ENCODE measurements at places on chromosomes 12 and 14.

DNA sequence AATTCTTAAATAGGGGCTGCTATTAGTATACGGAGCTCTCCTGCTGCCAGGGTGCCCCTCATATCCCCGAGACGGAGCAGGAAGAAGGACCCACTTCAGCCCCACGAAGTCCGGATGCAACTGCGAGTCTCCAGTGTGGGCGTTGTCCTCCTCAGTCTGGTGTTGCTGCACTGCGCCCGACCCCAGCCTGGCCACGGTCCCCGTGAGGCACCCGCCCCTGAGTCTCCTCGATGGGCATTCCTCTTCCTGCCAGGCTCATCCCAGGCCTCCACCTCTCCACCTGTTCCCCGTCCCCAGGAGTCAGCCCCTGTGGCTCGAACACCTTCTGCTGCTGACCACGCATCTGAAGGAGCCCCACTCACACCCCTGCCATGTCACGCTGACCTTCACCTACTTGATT lies 68.1 kb upstream of the SFSWAP start:
- no peak for DNase-seq

DNA sequence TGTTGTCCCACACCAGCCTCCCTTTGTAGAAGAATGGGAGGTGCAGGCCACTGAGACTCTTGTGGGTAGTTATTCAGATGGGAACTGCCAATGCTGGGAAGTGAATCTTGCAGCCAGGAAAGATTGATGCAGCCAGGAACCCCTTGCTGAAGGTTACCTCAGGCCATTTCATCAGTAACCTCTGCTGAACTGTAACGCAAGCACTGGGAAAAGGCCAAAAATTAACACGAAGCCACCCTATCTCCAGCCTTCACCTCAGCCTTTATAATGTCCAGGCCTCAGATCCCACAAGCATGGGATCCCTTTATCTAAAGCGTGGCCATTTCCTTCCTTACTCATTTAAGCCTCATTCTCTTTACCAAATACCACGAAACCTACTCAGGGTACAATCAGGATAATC lies 211.1 kb downstream of the SPTSSA start:
- no peak for DNase-seq

GRCh38 chr12:47377414-47378221 lies 297.9 kb upstream of the AMIGO2 start:
- no peak for DNase-seq

DNA sequence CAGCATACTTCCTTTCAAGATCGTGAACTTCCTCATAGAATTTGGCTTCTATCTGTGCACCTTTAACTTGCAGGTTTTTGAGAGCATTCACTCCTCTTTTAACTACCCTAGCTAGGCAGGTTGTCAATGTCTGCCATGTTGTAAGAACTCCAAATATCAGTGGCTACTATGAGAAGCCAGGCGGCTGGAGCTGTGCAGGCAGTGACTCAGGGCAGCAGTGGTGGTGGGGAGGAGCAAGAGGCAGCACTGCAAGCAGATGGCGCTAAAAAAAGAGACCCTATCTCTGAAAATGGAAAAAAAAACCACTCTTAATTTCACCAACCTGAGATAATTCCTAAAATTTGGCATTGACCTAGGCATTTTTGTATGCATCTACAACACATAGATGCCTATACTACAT lies 28.5 kb downstream of the YARS2 start:
- DNase-seq = no peak

- no peak for DNase-seq
Observed at GRCh38 chr14:66099931-66100330, 386.2 kb upstream of the CCDC196 start.

- no peak for DNase-seq
Observed at GRCh38 chr14:61003571-61003970, 22.5 kb downstream of the SLC38A6 start.

DNA sequence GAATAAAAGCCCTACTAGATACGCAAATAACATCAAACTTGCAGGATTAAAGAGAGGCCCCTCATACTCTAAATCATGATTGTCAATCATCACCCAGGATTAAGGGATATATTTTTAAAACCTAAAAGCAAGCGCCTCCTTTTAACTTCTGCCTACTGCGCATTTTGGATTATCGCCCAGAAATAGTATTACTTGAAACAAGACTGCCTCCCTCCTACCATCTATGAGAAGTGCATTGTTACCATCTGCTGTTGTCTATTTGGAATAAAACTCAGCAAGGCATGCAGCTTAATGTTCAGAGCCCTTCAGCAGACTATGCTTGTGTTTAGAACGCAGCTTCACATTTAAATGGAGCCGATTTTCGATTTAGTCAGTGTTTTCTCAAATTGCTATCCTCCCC lies 79.6 kb downstream of the EXOC5 start:
- DNase-seq = no peak

DNA sequence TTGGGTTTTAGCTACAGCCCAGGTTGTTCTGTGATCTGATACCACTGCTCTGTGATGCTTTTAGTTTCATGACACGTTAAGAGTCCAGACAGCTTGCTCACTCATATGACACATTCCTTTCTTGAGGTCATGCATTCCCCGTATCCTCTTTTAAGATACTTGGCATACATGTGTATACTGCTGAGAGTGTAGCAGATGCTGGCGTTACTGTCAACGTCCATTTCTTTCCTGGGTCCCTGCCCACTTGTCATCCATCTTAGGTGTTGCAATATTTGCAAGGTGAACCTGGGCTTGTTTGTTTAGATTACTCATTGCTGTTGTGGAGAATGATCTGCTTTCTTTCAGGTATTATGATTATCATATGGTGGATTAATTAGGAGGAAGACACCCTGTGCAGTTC lies 9.1 kb upstream of the EMP1 start:
- no peak for DNase-seq

DNA sequence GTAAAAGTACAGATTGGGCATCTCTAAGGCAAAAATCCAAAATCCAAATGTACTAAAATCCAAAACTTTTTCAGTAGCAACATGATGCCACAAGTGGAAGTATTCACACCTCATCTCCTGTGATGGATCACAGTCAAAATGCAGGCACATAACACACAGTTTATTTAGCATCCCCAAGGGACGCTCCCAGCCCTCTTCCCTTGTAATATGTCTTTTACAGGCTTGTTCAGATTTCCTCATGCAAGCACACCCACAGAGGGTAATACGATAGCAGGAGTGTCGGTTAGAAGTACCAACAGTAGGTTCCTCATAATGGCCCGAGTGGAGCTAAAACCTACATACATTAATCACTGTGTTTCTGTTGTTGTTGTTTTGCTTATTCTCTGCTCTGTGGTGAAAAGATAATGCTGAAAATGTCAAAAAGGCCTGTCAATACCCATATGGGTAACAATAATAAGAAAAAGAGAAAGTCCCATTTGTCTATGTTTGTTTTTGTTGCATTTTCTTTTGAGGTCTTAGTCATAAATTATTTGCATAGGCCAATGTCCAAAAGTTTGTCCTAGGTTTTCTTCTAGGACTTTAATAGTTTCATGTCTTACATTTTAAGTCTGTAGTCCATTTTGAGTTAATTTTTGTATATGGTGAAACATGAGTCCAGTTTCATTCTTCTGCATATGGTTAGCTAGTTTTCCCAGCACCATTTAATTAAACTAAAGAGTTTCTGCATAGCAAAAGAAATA lies 133.1 kb downstream of the LRIG3 start:
- DNase-seq = no peak

DNA sequence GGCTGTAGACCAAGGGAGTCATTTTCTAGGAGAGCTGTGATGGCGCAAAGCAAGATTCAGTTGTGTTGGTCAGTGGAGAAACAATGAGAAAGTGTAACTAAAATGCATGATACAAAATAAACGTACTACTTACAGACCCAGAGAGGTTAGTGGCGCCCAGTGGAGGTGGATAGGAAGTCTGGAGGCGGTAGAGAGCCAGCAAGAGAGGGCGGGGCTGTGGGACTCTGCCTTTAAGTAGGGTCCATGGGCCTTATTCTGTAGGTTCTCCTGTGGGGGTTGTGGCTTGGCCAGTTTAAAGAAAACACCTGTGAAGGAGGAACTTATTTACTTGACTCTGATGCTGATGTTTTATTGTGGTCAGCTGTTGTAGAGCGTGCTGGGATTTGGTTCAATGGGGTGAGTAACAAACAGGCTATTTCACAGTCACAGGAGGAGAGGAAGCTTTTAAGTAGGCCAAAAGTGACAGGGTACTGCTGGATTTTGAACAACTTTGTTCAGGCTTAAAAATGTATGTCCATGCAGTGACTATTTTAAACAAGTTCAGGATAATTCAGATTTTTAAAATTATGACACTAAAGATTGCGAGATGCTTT lies 1097.7 kb downstream of the TMTC2 start:
- DNase-seq = no peak

GRCh38 chr14:77126461-77126990 lies 15.1 kb downstream of the ZDHHC22 start:
- no peak for DNase-seq

- no peak for DNase-seq
Observed at GRCh38 chr12:121522971-121523370, 57.9 kb downstream of the KDM2B start.

DNA sequence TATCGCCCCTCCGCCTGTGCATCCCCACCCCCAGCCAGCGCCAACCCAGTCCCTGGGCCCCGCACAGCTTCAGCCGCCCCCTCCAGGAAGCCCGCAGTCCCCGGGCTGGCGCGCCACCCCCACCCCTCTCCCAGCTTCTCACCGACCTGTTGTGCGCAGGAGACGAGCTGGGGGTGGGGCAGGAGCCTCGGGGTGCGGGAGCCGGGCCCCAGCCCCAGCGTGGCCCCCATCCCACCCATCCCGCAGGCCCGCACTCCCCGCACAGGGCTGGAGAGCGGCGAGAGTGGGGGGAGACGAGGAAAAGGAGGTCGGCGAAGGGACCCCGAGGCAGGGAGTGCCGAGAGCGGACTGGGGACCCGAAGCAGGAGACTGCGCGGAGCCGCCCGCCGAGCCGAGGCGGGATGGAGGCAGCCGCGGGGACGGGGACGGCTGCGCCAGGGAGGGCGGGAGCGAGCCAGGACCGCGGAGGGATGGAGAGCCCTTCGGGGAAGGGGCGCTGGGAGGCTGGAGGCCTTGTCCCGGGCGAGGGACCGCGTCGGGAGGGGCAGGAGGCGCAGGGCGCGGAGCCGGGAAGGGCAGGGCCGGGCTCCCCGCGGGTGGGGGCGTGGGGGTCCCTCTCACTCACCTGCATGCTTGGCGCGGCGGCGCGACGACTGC lies 498 bp downstream of the PIANP start:
- peak; percentile 58 for DNase-seq

DNA sequence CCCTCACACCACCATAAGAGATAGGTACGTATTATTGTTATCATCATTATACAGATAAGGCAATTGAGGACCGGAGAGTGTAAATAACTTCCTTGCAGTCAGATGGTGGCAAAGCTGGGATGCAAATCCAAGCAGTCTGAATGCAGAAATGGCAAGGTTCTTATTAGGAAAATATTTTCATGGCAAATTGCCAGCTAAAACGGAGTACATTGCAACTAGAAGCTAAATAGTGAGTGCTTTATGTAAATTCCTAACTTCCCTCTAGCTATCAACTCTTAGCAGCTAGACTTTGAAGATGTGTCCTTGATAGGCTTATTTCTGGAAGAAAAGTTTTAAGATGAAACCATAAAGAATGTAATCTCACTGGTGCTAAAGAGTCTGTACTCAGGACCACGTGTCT lies 323.9 kb upstream of the DIO2 start:
- DNase-seq = no peak

- no peak for DNase-seq
Observed at GRCh38 chr14:72610096-72610830, 283.6 kb downstream of the DPF3 start.

GRCh38 chr12:98840325-98840724 lies 195.2 kb downstream of the APAF1 start:
- DNase-seq = no peak

DNA sequence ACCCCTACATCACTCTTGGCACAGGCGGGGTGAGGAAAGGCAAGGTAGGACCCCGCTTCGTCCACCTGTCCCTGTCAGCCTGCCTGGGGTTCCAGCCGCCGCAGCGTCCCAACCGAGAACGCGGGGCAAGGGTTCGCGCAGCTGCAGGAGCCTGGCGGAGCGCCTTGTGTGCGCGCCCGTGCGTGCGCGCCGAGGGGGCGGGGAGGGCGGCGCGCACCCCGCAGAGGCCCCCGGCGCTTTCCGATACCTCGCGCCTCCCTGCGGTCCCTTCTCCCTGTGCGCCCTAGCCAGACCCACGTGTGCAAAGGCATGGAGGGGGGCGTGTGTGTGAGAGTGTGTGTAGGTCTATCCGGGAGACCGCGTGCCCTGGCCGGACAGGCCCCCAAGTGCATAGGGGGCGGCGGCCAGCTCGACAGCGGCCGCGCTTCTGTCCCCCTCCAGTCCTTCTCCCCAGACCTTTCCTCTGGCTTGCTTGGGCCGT lies 122.4 kb downstream of the TSPAN9 start:
- no peak for DNase-seq

- no peak for DNase-seq
Observed at GRCh38 chr12:100268835-100269564, 2.0 kb downstream of the SCYL2 start.

DNA sequence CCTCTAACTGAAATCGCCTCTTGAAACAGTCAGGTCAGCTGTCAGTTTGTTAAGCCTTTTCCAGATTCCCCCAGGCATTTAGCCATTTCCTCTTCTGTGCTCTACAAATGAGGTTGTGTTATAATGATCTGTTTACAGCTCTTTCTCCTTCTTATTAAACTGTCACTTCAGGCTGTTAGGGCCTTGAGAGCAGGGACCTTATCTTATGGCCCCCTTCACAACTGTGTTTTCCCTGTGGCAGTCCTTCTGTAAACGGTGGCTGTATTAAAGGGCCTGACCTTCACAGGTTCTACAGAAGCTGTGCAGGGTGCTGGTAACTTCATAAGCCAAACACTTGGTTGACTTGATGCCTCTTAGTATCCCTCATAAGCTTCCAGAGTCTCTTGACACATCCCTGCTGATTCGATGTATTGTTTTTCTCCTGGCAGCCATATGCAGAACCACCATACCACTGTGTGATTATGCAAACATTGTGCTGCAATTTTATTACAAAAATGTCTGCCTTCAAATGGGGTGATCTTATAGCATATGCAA lies 104.7 kb downstream of the PLEKHA5 start:
- no peak for DNase-seq

GRCh38 chr14:93799989-93800921 lies 12.0 kb upstream of the PRIMA1 start:
- DNase-seq = no peak

DNA sequence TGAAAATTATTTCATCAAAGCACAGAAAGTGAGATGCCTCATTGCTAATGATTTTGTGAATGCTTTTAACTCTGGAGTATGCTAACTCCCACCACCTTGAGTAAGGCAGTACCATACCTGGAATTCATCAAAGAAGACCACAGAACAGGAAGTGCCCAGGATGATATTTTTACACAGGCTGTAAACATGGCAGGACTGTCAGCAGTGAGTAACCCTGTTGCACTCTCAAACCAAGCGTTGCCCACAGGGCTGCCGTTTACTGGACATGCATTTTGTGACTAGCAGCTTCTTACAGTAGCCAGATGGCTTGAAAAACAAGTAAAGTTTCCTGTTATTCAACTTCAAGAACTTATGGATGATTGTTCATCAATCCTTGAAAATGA lies 42.4 kb downstream of the RALGAPA1 start:
- no peak for DNase-seq

GRCh38 chr12:120290609-120291305 lies 946 bp downstream of the RNU4-2 start:
- DNase-seq = no peak

All from HuH-7.5 (cell line).